Stimulated activated naive CD8-positive, alpha-beta T cell treated with anti-CD3 and anti-CD28 coated beads, Interleukin-15, amount 100 ng/mL, for 72 hours (primary cell): ENCODE measurements at places on chromosomes 2 and 18.

GRCh38 chr18:50527636-50528307 is 32.1 kb upstream of the MAPK4 start:
- DNase-seq = no peak

GRCh38 chr18:56986829-56987228 is 160.1 kb upstream of the BOD1L2 start:
- no peak for DNase-seq

DNA sequence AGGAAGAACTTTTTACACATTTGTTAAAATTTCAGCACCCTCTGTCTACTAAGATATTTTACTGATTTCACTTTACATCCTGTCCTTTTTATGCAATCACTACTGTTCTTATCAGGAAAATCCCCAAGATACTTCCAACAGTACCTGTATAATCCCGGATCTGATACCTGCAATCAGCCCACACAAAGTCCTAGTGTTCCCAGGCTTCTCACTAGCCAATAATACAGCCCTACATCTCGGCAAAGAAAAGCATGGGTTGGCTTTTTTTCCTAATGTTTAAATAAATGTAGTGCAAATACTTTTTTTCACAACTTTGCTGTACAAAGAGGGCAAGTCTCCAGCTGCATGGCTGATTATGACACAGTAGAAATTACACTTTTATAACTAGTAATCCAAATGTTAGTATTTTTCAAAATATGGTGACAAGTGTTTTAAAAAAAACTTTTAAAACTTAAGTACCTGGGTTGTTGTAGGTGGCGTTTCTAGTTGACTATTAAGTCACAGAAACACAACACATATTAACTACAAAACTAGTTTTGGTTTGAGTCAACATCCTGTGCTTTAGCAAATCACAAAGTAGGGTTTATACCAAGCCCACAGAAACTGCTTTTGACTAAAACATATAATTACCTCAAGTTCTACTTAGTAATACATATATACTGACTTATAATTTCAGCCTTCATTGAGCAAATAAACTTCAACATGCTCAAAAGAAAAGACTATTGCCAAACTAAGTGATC is 19.5 kb downstream of the CNOT11 start:
- no peak for DNase-seq

- no peak for DNase-seq
Measured at GRCh38 chr2:77054938-77055337, 467.2 kb downstream of the LRRTM4 start.

DNA sequence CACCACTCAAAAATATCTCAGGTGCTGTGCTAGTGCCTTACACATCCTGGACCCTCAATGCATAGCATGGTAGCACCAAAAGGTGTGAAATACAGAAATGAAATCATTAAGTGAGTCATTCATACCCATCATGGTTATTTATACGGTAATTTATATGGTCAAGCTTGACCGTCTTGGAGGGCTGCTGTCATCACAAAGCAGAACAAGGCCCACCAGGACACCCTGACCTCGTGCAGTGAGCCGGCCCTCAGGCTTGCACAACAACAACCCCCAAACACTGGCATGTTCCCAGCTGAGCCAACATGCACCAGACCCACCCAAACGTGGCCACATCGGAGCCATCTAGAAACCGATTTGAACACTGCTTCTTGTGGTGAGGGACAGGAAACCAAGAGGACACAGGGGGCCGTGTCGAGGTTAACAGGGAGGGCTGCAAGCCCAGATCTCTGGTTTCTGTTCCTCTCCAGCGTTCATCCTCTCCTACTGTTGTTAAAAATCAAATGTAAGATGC is 378.5 kb upstream of the ID2 start:
- peak; percentile 81 for DNase-seq

GRCh38 chr2:84717302-84717701 is 163.6 kb downstream of the TRABD2A start:
- DNase-seq = no peak
